Cardiac fibroblast (primary cell): ENCODE measurements at places on chromosomes 13 and 19.

GRCh38 chr19:49553451-49554271, 25.9 kb downstream of the RCN3 start:
- DNase-seq = peak; percentile 30

DNA sequence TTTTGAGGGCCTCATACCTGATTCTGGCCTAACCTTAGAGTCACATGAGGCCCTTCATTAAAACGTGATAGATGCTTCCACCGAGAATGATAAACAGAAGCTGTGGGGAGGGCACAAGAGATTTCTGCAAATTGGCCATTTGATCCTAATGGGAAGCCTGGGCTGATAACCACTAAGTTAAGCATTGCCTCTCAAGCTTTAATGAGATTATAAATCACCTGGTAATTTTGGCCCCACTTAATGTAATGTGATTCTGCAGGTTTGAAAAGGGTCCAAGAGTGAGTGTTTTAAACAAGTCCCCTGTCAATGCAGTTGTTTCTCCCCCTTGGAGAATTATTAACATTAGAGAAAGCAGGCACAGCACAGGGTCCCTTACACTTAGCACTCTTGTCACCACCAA, 42.0 kb downstream of the ZNF486 start:
- no peak for DNase-seq

DNA sequence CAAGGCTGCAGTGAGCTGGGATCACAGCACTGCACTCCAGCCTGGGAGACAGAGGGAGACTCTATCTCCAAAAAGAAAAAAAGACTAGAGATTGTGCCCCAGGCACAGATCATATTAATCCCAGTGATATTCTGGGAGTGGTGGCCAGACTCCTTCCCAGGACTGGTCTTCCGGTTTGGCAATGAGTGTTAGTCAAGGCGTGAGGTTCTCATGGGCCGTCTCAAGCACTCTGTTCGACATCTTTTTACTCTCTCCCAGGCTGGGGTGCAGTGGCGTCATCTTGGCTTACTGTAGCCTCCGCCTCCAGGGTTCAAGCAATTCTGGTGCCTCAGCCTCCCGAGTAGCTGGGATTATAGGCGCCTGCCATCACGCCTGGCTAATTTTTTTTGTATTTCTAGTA, 5.3 kb upstream of the DPRX start:
- no peak for DNase-seq

DNA sequence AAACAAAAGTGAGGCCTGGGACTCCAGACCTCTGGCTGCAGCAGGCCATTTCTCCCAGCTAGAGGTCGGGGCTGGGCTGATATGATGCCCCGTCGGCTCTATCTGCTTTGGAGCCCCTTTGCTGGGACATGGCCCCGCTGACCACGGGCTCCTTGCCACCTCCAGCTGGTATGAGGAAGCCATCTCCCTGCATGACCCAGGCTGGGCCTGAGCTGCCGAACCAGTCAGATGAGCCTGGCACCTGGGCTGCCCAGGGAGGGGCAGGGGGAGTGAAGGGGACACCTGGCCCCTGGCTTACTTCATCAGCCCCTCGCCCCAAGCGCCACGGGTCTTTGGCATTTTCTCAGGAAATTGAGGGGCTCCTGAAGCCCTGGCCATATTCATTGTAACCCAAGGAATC, 7.8 kb downstream of the ZSWIM4 start:
- DNase-seq = no peak
